HuH-7.5 (cell line): ENCODE measurements at places on chromosomes 13 and 19.

DNA sequence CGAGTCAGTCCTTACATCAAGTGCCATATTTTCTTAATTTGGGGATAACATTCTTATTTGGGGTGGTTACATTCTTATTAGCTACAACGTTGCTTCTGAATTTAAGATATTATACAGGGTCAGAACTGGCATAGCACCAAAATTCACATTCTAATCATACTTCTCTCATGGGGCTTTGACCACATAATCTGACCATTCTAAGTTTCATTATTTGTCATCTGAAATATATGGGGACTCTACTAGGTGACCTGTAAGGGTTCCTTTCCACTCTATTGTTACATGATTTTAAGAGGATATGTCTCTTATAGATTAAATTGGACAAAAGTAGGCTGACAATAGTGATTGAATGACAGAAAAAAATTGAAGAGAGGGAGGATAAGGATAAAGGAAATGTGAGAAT is 536.5 kb downstream of the KCTD12 start:
- no peak for DNase-seq

GRCh38 chr19:7953060-7953459 is 9.6 kb upstream of the TIMM44 start:
- DNase-seq, result no peak

- no peak for DNase-seq
Measured at GRCh38 chr13:107738004-107738403, 477.3 kb downstream of the LIG4 start.

GRCh38 chr19:12646551-12646950 is 20.0 kb downstream of the MAN2B1 start:
- DNase-seq, result no peak
